ENCODE measurements at places on chromosomes 12 and 14.

DNA sequence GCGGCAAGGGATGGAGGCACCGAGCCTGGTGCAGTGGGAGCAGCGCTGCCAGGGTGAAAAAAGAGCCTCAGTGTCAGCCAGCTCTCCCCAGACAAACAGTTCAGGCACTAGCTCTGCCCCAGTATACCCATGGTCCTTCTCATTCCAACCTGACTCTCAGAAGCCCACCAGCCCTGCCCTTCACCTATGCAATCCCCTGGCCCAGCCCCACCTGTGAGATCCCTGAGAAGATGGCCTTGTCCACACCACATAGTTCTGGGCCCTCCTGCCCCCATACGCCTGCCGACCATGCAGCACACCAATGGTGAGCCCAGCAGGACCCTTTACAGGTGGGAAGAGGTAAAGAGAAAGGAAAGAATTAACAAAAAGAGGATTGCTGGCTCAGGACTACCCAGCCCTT lies 6.5 kb downstream of the KMT2D start:
- DNase-seq: no peak

DNA sequence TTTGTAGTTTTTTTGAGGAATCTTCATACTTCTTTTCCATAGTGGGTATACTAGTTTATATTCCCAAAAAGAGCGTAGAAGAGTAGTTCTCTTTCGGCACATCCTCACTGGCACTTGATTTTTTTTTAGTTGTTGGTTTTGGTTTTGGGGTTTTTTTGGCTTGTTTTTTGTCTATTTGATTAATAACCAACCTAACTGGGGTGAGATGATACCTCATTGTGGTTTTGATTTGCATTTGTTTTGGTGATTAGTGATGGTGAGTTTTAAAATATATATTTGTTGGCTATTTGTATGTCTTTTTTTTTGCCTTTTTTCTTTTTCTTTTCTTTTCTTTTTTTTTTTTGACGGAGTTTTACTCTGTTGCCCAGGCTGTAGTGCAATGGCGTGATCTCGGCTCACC lies 69.7 kb upstream of the BTG1 start:
- DNase-seq: no peak

DNA sequence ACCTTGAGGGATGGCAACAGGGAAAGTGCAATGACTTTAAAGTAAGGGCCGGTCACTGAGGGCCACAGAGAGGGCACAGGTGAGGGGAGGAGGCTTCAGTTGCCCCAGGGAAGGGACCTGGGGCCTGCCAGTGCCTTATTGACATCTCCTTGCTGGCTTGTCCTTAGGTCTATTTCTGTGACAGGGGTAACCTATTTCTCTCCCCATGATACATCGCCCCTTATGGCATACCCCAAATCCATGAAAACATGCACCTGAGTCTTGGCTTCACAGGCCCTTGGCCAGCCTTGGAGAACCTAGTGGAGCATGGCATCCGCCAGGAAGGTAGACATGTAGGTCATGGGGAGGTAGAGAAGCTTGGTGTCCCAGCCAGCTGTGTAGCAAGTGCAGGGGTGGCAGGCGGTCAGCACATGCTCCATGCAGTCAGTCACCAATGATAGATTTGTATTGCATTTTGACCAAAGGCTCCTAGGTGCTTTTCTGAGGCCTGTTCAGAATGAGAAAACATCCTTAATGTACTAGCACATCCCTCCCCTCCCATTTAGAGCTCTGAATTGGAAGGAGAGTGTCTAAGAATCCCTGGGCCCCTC lies 23.6 kb upstream of the RDH16 start:
- no peak for DNase-seq

- DNase-seq: peak; percentile 16
These were observed 124.3 kb downstream of the FBXL14 start for GRCh38 chr12:1470051-1470450.

GRCh38 chr14:101845896-101846295 lies 84.4 kb downstream of the PPP2R5C start:
- no peak for DNase-seq

DNA sequence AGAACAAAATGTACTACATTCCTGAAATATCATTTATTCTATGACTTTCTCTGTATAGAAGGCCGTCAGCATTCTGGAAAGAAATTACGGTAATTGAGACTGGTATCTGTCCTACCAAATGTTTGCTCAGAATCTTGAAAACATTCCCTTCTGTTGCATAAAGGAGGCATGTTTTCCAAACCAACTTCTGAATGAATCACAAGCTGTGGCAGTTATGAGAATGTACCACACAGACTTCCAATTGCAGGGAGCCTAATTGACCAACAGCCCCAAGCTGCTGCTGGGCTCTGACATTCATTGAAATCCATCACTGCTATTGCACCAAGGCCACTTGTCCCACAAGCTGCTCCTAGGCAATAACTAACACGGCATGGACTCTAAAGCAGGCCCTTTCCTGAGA lies 185.3 kb upstream of the CCDC196 start:
- no peak for DNase-seq

Measured in fibroblast of pulmonary artery (primary cell).